ENCODE measurements at places on chromosomes 4 and X. TPM values are rescaled to one million over a fixed set of nuclear protein-coding genes. Genes with fewer than 3 reads are reported as not detected.

MSL3 gene
- 86.2 TPM for total RNA-seq

- no peak for DNase-seq
Measured at GRCh38 chr4:166039822-166040221, 166.8 kb downstream of the TLL1 start.

ANAPC10 gene
- 22.7 TPM for total RNA-seq

- no peak for DNase-seq
Measured at GRCh38 chr4:142360657-142361056, 485.4 kb downstream of the INPP4B start.

DNA sequence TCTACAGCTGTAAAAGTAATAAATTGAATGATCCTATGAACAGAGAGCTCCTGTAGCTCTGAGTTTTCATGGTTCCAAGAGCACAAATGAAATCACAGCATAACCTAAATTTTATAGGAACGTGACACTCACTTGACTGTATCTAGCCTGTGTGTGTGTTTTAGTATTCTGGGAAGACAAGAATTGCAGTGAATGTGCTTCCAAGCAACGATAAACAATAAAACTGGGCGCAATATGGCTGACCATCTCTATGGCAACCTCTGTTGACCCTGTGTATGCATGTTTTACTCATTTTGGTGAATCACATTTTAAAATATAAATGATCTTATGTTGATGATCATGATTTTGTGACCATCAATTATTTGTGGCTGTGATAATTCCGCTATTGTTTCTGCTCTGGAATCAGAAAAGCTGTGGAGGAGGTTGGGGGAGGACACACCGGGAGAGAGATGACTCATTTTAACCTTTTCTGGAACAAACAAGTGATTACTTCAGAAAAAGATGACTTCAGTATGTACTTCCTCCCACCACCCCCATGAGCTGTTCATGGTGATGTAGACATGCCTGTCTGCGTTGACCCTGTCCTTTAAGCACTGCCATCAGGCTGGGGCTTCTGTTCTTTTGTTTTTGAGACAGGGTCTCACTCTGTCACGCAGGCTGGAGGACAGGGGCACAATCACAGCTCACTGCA is 31.8 kb downstream of the USP11 start:
- DNase-seq, result no peak

DNA sequence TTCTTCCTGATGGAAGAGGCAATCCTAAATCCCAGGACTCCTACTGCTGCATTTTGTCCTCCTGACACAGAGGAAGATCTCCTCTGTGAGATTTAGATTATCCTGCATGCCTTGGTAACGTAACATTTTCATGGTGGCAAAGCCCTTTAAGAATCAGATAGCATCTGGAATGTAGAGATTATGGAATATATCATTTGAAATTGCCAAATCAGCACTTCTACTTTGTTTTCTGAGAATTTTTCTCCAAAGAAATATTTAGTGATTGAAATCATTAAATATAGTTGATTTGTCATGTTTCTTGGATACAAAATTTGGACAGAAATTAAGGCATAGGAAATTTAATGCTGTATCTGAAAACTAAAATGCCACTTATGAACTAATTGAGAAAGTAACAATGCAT is 326.9 kb downstream of the EPHA5 start:
- no peak for DNase-seq

- no peak for DNase-seq
Measured at GRCh38 chr4:16192631-16193518, 33.4 kb downstream of the TAPT1 start.

DNA sequence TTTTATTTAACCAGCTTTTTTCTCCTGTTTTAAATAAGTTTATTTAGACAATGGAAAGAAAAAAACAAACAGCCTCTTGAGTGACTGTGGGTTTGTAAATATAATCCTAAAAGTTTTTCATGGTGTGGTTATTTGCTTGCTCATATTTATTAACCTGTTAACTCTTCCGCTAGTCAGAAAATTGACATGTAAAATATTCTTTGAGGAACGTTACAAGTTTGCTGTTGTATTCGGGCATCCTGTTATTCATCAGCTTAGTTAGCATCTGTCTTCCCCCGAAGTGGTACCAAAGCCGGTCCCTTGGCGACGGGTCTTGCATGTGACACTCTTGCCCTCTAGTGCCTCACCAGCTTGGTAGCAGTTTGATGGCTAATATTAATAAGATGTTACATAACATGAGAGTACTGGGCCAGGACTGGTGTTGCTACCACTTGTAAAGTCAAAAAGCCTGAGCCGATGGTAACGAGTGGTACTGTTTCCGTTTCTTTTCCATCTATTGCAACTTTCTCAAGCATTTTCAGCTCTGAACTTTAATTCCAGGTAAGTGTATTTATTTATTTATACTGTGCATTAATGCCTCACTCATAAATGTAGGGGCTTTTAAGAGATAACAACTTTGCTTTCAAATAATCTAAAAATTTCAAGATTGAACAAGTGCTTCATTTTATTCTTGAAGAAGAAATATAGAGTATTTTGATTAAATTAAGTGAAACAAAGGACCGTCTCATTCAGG is at the start of gene NDST3:
Gene NDST3 (plus strand): TSS at position 434 of the 733 bp plus-strand sequence. CDS start 19,425 bp downstream, outside the sequence.
- no peak for DNase-seq

GRCh38 chr4:103996064-103996463 is 276.3 kb upstream of the TACR3 start:
- no peak for DNase-seq

DNA sequence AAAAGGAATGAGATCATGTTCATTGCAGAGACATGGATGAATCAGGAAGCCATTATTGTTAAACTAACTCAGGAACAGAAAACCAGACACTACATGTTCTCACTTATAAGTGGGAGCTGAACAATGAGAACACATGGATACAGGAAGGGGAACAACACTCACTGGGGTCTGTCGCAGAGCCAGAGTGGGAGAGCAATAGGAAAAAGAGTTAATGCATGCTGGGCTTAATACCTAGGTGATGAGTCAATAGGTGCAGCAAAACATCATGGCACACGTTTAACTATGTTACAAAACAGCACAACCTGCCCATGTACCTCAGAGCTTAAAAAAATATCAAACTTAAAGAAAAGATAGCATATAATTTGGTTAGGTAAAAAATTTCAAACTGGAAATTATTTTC is 281.4 kb downstream of the PABPC4L start:
- DNase-seq, result no peak

RPS6KA6 gene
- 0.30 TPM for total RNA-seq

GRCh38 chr4:40000711-40001110 is 23.0 kb upstream of the PDS5A start:
- DNase-seq, result no peak

DNA sequence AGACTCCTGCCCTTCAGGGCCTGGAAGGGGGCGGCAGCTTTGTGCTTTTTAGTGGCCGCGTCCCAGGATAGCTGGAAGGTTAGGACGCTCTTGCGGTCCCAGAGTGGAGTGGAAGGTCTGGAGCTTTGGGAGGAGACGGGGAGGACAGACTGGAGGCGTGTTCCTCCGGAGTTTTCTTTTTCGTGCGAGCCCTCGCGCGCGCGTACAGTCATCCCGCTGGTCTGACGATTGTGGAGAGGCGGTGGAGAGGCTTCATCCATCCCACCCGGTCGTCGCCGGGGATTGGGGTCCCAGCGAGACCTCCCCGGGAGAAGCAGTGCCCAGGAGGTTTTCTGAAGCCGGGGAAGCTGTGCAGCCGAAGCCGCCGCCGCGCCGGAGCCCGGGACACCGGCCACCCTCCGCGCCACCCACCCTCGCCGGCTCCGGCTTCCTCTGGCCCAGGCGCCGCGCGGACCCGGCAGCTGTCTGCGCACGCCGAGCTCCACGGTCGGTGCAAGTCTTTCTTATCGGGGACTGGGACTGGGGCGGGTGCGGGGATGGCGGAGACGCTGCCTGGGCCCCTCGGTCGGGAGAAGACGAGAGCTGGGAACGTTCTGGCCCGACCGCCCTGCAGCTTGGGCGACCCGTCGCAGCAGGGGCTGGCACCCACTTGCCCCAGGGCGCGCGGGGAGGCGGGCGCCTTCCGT is at the start of gene EDNRA:
Gene EDNRA (plus strand): TSS at position 207 of the 686 bp plus-strand sequence. CDS start 4,585 bp downstream, outside the sequence.
- DNase-seq, result no peak

ITIH6 gene
- not detected for total RNA-seq

DNA sequence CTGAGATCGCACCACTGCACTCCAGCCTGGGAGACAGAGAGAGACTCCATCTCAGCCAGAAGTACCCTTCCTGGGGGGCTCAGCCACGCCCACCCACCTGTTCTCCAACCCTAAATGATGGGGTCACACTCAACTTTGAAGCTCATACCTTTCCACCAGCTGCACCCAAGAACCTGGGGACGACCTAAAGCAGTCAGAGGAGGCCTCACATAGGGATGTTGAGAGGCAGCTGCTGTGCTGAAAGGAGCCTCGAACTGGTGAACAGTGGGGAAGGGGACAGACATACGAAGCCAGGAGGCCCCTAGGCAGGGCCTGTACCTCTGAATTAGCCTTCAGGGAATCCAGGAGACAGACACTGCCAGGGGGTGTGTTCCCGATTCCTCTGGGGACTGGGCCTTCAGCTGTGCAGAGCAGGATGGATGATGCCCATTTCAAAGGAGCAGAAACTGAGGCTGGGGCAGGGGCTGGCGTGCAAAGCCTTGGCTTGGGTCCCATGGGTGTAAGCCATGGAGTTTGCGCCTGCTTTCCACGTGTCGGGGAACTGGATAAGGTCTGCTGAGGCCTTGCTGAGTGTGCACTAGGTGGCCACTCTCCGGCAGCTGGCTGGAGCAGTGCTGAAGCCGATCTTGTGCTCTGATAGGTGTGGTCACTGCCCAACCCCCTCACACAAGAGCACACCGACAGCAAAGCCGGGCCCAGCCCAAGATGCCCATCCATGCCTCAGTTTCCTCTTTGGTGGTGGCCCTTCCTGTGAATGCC is 130.8 kb downstream of the CPZ start:
- DNase-seq, result no peak

GRCh38 chrX:76279007-76279406 is 106.1 kb downstream of the PBDC1 start:
- DNase-seq, result peak; percentile 18

DNA sequence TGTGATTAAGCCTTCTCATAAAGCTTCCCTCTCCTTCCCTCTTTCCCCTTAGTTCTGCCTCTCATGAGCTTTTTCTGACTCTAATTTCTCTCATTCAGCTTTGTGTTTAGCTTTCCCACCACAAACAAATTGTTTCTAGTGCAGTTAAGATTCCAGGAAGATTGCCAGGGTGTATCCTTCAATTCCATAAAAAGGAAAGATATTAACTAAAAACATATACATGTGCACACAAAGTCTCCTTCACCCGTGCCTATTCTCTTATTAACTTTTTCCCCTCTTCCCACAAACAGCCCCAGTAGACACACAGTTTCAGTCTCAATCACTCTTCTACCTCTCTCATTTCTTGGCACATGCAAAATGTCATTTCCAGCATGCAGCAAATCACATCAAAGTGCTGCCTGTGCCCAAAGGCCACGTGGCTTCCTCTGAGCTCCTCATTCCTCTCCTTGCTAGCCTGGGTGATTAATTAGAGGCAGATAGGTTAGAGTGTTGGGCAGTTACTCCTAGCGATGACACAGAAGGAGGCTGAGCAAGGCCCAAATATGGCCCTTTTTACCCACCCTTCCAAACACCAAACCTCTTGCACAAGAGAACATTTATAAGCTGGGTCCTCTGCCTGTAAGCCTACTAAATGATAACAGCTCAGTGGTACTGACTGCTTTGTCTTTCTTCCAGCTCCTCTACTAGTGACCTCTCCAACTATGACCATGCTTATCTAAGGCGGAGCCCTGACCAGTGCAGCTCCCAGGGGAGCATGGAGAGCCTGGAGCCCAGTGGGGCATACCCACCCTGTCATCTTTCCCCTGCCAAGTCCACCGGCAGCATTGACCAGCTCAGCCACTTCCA is 159.6 kb downstream of the SOWAHB start:
- DNase-seq, result no peak

DNA sequence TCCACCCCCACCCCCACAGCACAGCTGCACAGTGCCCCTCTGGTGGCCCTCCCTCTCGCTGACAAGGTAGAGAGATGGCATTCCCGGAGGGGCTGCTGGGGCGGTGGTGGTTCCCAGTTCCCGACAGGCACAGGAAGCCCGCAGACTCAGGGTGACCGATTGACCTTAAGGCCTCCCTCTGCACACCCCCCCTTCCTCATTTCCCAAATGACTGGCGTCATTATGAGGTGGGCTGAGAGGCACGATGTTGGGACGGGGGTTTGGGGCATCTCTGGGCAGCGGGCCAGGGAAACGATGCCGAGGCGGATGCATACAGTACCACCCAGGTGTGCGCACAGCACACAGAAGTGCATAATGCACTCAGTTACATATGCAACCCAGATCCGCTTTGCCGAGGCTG is 3.5 kb upstream of the TIMP1 start:
- DNase-seq, result no peak

PNMA6A gene
- 0.52 TPM for total RNA-seq

DNA sequence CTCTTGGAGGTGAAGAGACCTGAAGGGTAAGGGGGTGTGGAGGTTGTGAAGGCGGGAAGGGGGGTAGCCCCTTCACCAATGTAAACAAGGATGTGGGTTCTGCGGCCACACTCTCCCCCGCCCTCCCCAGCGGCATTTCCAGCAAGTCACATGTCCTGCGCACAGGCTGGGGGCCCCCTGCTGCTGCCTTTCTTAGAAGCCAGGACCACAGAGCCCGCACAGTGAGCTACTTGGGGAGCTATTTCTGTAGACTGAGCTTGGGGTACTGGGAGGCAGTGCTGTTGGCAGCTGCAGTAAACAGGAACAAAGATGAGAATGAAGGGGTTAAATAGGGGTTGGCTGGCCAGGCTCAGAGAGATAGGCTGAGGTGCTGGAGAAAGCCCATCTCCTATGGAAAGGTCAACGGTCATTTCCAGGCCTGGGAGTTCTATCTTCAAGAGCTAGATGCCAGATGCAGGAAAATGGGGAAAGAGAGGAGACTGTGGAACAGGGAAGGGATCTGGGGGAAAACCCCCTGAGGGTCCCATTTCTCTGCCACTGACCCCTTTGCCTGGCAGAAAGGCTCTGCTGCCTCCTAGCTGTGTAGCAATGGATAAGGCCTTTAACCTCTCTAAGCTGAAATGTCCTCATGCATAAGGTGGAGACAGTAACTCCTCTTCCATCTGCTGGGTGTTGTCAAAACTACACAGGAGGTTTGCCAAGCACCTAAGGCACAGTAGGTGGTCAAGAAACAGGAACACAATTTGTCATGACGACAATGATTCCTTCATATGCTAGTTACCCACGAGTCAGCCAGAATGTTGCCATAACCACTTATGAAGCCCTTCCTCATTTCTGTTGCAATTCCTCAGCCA is 18.5 kb upstream of the PIM2 start:
- DNase-seq, result peak; percentile 77

CLDN34 gene
- not detected for total RNA-seq

SLITRK2 gene
- total RNA-seq, result not detected

DNA sequence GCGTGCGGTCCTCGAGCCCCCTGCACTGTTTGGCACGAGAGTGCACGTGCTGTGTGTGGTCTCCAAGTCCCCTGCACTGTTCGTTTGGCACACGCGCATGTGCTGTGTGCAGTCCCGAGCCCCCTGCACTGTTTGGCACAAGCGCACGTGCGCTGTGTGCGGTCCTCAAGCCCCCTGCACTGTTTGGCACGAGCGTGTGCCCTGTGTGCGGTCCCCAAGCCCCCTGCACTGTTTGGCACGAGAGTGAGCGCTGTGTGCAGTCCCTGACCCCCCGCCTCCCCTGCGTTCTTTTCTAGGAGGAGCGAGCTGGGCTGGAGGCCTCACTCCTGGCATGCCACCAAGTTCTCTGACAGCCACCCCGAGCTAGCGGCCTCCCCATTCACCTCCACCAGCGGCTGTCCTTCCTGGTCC is 76.5 kb upstream of the CLDN34 start:
- no peak for DNase-seq

MAGT1 gene
- total RNA-seq, result 38.6 TPM

Measured in T-helper 17 cell (primary cell).